ENCODE measurements at places on chromosomes 3 and 15. TPM values are rescaled to one million over a fixed set of nuclear protein-coding genes. Genes with fewer than 3 reads are reported as not detected.

LNP1 gene
- 0.44 TPM for total RNA-seq

HYAL2 gene
- 404 TPM for total RNA-seq

CYP8B1 gene
- not detected for total RNA-seq

CFAP92 gene
- total RNA-seq, result 0.65 TPM

ANP32A gene
- total RNA-seq, result 46.0 TPM

RBP2 gene
- total RNA-seq, result not detected

MNS1 gene
- total RNA-seq, result 0.20 TPM

IQCH gene
- total RNA-seq, result 0.40 TPM

ZNF80 gene
- total RNA-seq, result not detected

All from lung microvascular endothelial cell (primary cell).